Activated gamma-delta T cell treated with Interleukin-2 at 50 U/mL for 16 hours (primary cell): ENCODE measurements at places on chromosomes 5 and 9.
A peak's percentile ranks its signal among the peaks of the same experiment; 100 is the strongest.

GRCh38 chr5:159419576-159419975, 89.3 kb upstream of the IL12B start:
- no peak for DNase-seq

DNA sequence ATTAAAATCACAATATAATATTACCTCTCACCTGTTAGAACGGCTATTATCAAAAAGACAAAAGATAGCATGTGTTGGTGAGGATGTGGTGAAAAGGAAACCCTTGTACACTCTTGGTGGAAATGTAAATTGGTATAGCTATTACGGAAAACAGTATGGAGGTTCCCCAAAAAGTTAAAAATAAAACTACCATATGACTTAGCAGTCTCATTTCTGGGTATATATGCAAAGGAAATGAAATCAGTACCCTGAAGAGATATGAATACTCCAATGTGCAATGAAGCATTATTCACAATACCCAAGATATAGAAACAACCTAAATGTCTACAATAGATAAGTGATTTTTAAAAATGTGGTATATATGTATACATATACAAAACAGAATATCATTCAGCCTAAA, 199.9 kb downstream of the SNX18 start:
- no peak for DNase-seq

DNA sequence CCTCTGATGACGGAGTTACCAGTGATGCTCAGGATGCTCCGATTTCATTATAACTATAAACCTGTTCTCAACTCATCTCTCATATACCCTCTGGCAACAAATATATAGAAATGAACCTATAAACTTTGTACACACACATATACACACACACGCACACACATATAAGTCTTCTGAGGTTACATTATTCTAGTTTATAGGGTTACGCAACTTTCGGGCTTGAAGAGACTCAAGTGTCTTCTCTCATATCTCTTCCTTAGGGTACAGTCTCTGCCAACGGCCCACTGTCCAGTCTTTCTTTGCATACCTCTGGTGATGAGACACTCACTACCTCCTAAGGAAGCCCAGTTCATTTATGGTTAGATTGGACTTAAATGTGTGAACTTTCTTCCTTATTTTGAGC, 69.4 kb upstream of the TBC1D2 start:
- no peak for DNase-seq

- DNase-seq = no peak
Measured at GRCh38 chr5:115096034-115096769, 73.5 kb downstream of the TRIM36 start.

GRCh38 chr5:133847301-133847700, 121.1 kb downstream of the C5orf15 start:
- no peak for DNase-seq

DNA sequence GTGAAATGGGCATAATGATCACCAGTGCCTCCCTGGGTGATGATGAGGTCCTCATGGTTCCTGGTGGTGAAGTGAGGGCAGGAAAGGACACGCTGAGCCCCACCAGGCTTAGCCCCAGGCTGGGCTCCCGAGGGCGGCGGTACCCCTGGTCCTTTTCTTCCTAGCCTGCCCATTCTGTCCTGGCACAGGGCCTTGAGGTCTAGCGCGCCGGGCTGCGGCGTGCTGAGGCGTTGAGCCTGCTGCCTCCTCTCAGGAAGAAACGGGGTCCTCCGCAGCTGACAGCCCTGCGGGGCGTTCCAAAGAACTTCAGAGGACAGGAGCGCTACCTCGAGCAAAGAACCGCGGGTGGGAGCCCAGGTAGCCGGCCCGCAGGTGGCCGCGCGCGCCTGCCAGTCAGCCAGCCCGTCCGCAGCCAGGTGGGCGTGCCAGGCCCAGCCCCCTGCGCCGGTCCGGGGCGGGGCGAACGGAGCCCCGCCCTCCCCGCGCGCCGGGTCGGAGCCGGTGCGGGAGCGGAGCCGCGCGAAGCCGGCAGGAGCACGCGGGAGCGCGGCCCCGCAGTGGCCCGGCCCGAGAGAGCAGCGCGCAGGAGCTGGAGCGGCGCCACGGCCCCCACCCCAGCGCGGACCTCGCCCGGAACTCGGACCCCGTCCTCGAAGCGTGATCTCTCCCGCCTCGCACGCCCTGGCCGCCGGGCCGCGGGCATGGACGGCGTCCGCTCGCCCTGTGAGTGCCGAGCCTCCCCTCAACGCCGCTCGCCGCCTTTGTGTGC, at the start of gene WNK2:
Gene WNK2, plus strand, starts transcription at position 477 of the 769 bp plus-strand sequence. CDS start 791 bp downstream, outside the sequence.
- peak; percentile 17 for DNase-seq

GRCh38 chr5:87383216-87383615, 29.5 kb downstream of the CCNH start:
- DNase-seq = no peak

DNA sequence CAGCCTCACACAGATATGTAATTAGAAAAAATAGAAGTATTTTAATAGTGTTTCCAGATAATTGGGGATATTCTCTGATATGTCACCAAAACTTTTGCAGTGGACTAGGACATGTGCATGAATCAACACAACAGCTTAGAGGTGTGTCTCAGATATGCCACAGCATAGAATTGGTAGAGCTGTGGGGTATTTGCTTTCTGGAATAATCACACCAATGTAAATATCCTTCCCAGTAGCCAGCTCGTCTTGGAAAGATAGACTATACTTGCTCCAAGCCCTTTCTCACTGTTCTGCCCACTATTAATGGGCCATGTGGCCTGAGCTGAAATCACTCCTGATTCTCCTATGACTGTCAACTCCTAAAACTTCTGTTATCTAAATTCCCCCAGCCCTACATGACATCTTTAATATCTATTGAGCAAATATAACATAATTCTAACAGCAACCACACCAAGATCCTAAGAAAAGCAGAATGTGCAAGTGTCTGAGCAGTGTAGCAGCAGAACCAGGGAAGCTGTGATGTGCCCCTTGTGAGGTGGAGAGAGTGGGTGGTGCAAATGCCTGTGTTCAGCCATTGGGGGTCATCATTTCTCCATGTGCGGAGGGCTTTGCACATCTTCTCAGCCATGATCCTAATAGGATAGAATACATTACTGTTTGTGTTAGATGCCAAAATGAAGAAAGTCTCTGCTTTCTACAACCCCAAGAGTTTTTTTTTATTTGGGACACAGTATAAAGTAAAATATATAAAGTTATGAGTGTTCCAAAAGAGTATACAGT, 65.0 kb downstream of the MELK start:
- DNase-seq = no peak

DNA sequence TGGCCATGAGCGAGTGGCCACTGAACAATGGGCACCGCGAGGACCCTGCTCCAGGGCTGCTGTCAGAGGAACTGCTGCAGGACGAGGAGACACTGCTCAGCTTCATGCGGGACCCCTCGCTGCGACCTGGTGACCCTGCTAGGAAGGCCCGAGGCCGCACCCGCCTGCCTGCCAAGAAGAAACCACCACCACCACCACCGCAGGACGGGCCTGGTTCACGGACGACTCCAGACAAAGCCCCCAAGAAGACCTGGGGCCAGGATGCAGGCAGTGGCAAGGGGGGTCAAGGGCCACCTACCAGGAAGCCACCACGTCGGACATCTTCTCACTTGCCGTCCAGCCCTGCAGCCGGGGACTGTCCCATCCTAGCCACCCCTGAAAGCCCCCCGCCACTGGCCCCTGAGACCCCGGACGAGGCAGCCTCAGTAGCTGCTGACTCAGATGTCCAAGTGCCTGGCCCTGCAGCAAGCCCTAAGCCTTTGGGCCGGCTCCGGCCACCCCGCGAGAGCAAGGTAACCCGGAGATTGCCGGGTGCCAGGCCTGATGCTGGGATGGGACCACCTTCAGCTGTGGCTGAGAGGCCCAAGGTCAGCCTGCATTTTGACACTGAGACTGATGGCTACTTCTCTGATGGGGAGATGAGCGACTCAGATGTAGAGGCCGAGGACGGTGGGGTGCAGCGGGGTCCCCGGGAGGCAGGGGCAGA, 53.3 kb downstream of the JADE2 start:
- DNase-seq = no peak

DNA sequence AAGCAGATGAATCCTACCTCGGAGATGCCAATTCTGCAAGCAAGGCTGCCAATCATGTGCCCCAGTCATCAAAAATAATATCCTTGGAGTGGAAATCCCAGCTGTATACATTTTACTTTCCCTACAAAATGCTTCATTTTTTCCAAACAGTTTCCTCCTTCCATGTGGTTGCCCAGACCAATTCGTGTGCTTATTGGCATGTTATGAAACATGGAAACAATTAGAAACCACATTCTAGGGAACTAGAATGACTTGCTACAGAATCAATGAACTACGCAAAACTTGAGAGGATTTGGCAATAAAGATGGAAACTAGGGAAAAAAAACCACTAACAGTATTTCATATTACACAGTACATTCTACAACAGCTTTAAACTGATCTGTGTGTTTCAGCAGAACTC, 584.5 kb upstream of the DMAC1 start:
- DNase-seq = no peak

- no peak for DNase-seq
Measured at GRCh38 chr9:69455311-69455710, 130.3 kb downstream of the ENTREP1 start.

DNA sequence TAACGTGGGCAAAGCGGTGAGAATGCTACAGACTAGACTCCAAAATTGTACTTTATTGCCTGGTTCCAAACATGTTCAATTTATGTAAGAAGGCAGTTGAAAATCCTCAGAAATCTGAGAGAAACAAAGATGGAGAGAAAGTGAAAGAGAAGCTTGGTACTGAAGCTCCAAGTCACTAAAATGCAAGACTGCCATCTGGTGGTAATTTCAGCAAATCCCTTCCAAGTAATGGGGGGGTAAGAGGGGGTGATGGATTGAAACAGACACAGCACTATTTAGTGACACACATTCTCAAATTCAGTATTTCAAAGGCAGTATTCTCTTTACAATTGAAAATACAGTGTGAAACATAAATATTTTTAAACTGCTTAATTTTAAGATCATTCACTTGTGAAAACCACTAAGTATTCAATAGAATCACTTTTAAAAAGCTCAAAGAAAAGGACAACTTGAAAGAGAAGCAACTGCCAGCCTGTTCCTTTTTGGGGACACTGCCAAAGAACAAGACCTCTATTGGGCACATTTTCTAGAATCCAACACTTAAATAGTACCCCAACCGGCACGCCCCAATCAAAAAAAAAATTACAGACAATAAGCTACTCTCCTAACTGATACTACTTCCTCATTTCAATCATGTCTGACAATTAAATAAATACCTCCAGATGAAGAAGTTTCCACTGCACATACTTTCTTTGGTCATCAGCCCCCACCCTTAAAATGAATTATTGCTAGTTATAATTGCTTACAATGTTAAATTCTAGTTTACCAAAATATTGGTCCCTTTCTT, 131.5 kb downstream of the AGTPBP1 start:
- DNase-seq = peak; percentile 38

GRCh38 chr5:58185801-58186200, 274.1 kb downstream of the PLK2 start:
- no peak for DNase-seq

DNA sequence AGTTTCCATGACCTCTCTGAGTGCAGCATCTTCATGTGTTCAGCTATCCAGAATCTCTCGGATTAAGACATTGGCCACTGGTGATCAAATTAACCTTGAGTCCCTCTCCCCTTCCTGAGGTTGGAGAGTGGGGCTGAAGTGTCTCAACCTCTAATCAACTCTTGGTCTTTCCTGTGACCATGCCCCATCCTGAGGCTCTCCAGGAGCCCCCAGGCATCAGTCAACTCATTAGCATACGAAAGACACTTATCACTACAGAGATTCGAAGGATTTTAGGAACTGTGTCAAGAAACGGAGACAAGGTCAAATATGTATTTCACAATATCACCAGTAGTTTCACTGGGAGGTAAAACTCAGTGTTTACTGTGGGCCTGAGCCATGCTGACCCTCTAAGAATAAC, 130.2 kb upstream of the CCDC152 start:
- DNase-seq = no peak

DNA sequence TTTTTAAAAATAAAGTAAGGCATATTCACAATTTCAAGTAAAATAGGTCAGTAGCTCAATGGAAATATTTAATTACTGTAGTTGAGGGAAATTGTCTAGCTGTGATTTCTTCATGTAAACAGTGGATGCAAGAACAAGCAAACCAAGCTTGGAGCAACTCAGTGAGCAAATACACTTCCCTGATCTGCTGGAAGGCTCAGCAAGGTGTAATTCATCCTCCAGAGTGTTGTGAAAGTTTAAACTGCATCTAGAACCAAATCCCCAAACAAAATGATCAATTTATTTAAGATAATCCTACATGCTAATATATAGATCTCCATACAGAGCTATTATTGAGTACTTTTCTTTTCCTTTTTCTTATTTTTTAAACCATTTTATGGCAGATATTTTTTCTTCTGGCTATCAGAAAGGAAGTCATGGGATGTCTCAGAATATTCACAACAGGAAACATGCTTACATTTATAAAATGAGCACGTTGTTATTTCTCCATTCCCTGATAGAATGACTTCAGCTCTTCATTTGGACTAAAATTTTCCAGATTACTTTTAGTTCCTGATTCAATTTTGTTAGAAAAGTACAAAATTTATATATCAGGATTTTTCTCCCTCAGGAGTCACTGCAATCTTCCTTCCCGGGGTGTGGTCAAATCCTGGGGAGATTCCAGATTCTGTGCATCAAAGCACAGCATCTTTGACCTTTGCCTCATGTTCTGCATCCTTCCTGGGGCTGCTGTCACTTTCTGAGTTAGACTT, 219.2 kb upstream of the ELL2 start:
- DNase-seq = no peak

- DNase-seq = peak; percentile 92
Measured at GRCh38 chr5:179023528-179024189, at the start of gene ZNF879. Gene ZNF879 (plus strand): TSS chr5:179023804. CDS start chr5:179025005, 1,201 bp downstream.

DNA sequence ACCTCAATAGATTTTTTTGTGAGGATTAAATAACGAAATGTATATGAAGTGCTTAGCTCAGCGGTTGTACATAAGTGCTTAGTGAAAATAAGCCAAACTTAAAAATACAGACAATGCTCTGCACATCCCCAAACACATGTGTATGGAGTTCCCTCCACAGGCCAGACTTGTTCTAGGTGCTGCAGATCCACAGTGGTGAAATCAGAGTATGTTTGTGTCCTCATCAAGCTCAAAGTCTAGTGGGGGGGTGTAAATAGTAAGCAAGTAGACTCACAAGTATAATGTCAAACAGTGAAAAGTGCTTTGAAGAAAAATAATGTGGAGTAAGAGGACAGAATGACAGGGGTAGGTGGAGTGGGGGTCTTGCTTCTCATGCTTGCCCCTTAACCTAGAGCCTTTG, 157.4 kb upstream of the SPRY4 start:
- DNase-seq = no peak

- DNase-seq = no peak
Measured at GRCh38 chr9:98062161-98062560, 5.6 kb downstream of the NANS start.

DNA sequence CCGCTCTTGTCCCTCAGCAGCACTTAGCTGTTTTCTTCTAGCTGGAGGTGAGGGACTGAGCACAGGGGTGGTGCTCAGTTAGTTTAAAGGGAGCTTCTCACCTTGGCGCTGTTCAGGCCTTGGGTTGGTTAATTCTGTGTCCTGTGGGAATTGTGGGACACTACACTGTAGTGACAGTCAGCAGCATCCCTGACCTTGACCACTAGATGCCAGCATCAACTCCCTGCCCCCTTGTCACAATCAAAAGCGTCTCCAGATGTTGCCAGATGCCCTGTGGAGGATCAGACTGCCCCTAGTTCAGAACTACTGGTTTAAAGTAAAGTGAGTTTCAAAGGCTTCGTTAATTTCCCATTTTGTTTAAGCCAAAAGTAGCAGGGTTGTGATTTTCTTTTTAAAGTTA, 65.5 kb upstream of the DMRT3 start:
- no peak for DNase-seq
